Stimulated activated CD4-positive, alpha-beta T cell treated with anti-CD3 and anti-CD28 coated beads, Interleukin-4, amount 100 ng/mL, for 24 hours (primary cell): ENCODE measurements at places on chromosomes 1 and 21.

DNA sequence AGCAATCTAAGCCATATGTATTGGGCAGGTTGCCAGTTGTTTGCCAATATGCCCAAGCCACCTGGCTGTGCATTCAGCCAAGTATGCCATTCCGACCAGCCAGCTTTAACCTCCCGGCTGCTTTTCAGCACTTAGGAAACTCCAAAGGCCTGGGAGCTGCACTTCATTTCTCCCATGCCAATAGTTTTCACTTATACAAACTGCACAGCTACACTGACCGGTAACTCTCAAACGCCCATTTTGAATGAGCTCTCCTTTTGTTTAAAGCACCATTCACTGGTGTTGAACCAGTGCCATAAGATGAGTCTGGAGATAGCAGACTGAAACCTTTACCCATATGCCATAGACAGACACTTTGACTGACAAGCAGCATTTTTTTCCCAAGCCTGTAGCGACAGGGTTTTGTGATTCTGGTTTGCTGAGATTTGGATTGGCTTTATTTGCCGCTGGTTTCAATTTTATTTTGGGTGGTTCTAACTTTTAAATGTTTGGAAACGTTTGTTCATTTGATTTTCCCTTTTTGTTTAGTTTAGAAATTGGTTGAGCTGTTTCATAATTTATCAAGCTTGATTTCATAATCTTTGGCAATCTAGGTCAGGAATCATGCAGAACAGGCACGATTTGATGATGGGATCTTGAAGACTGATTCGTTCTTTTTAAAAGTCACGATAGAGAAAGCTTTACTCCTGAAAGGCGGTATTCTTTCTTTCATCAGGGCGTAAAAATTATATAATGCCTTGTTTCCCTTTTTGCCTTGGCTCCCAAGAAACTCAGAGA, 144.6 kb downstream of the NFIA start:
- DNase-seq = no peak

DNA sequence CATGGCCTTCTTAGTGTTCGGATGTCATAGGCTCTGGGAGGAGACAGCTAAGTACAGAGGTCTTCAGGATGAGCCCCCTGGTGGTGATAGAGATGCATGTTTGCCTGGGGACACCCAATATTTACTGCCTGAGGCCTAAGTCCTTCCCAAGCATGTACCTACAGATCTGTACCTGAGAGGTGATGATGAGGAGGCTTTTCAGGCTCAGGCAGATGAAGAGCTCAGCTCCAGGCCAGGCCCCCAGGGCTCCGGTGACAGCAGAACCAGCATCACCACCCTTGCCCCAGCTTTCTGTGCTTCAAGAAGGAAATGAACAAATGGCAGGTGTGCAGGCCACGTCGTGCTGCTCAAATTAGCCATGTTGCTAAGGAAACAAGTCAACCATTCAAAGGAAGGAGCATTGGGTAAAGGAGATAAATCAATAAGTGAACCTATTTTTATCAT, 21.1 kb downstream of the CACNA1E start:
- no peak for DNase-seq

DNA sequence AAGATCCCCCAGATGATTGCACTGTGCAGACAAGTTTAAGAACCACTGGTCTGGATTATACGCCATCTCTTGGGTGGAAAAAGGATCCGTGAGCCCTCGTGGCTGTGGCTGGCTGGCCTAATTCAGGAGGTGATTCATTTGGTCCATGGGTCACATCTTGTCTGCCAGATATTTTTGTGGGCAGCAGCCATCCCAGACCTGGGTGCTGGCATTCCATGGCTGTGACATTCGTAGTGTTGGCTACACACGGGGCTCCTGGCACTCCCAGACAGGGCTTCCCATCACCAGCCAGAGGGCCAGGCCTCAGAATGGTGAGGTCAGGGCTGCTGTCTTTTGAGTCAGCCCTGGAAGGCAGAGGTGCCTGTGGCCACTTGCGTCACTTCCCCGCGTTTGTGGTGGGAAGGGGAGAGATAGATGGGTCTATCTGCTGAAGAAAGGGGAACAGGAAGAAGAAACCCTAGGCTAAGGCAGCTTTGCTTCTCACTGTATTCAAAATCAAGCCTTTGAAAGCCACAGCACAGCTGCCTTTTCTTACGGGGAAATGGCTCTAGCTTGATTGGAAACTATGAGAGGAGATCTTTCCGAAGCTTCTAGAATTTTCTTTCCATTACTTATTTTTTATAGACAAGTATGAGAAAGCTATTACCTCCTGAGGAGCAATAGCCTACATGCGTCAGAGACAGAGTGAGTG, 32.4 kb downstream of the EIF2D start:
- DNase-seq = peak; percentile 88

DNA sequence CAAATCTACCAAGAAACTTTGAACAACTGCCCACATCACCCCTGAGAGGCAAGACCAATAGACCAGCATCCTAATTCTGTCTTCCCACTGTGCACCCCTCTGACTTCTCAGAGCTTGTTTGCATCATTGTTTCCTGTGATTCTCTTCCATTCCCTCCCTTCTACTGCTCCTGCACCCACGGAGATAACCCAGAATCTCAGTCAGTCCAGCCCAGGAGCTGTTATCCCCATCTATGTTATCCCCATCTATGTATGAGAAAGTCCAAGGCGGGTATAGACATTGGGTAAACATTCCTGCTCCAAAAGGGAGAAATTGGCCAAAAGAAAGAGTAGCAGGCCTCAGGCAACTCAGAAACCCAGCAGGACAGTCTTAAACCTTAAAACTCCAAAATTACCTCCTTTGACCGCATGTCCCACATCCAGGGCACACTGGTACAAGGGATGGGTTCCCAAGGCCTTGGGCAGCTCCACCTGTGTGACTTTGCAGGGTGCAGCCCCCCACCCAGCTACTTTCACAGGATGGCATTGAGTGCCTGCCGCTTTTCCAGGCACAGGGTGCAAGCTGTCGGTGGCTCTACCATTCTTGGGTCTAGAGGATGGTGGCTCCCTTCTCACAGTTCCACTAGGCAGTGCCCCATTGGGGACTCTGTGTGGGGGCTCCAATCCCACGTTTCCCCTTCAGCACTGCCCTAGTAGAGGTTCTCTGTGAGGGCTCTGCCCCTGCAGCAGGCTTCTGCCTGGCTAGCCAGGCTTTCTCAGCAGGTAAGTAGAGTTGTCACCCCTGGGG, 414.8 kb downstream of the NPHP4 start:
- no peak for DNase-seq

GRCh38 chr1:76153841-76154205, 79.3 kb downstream of the ST6GALNAC3 start:
- DNase-seq = no peak

GRCh38 chr1:196659471-196659870, 7.6 kb downstream of the CFH start:
- no peak for DNase-seq

GRCh38 chr1:216820345-216820744, 97.1 kb upstream of the ESRRG start:
- no peak for DNase-seq

- DNase-seq = no peak
Observed at GRCh38 chr1:205188098-205188497, 23.4 kb downstream of the DSTYK start.

- DNase-seq = no peak
Observed at GRCh38 chr1:36537190-36537768, 54.6 kb upstream of the CSF3R start.

GRCh38 chr1:104593413-104594187, 843.9 kb downstream of the AMY1C start:
- no peak for DNase-seq

- DNase-seq = no peak
Observed at GRCh38 chr21:43268804-43269186, 100.0 kb downstream of the CRYAA start.

- no peak for DNase-seq
Observed at GRCh38 chr21:18251065-18251464, 6.4 kb downstream of the CHODL start.

GRCh38 chr1:30399026-30399425, 324.4 kb downstream of the MATN1 start:
- no peak for DNase-seq

- no peak for DNase-seq
Observed at GRCh38 chr1:230112131-230112701, 45.2 kb downstream of the GALNT2 start.
